ENCODE measurements at places on chromosomes 13 and 19.

- no peak for DNase-seq
Observed at GRCh38 chr13:49210669-49211068, 9.5 kb upstream of the MLNR start.

- DNase-seq, result no peak
Observed at GRCh38 chr13:95957331-95957730, 95.9 kb downstream of the UGGT2 start.

- DNase-seq, result no peak
Observed at GRCh38 chr13:19266979-19267378, 85.4 kb upstream of the TUBA3C start.

DNA sequence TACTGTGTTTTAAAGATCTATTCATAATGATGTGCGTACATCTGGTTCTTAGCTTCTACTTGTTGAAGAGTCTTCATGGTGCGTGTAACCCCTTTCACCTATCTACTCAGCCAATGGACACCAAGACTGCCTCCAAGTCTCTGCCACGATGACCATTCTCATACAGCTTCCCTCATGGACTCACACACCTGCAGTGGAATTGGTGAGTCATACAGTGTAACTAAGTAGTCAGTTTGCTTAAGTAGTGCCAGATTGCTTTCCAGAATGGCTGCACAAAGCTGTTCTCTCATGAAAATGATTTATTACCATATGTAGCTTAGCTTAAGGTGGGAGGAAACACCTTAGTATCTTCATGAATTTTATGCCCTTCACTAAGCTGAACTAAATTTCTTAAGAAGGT, 112.3 kb downstream of the AKAP11 start:
- no peak for DNase-seq

GRCh38 chr19:41455936-41456335, 13.0 kb downstream of the ERICH4 start:
- no peak for DNase-seq

- DNase-seq, result no peak
Observed at GRCh38 chr19:3115916-3116602, 19.8 kb upstream of the GNA15 start.

Measured in activated T-cell treated with anti-CD3 and anti-CD28 coated beads for 1 hour (primary cell).